Psoas muscle (tissue), 8 donors: ENCODE measurements at places on chromosomes 7 and 10. TPM values are rescaled to one million over a fixed set of nuclear protein-coding genes. Genes with fewer than 3 reads are reported as not detected.
A peak's percentile ranks its signal among the peaks of the same experiment; 100 is the strongest.

The CD36 gene
- total RNA-seq: 662 TPM

The GTF2IRD1 gene
- total RNA-seq: 40.5 TPM

DNA sequence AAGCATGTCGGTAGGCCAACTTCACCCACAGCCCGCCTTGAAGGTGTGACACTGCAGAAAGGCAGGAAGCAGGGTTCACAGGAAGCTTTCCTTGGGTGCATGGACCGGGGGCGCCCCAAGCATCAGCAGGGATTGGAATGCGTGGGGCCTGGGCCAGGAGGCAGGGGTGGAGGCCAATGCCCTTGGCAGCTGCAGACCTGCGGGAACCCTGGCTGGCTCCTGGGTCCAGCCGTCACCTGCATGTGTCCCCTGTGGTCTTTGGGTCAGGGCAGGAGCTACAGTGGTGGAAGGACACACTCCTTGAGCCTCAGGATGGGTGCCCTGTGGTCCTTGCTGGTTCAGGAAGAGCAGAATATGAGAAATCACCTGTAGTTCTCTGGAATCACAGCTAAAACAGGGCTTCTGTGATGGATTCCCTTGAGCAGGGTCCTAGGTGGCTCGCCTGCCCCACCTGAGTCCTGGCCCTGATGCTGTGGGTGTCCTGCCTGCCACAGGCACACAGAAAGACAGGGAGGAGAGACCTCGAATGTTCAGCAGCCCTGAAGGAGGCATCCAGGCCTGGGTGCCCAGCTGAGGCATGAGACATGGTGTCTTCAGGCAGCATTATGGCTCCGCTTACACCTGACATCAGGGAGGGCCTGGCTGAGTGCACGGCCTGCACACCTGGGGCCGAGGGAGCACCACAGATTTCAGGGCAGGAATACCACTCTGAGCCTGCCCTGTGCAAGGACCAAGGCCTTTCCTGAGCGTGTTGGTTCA lies 15.1 kb downstream of the ANTXRL start:
- H3K4me3 ChIP-seq: no peak overlapping the region
- no peaks in the 10 kb centered on the region for H3K27me3 ChIP-seq
- H3K4me1 ChIP-seq: no peaks in the 10 kb centered on the region
- H3K36me3 ChIP-seq: no peaks in the 10 kb centered on the region
- no peak for DNase-seq
- no peak overlapping the region for H3K27ac ChIP-seq

DNA sequence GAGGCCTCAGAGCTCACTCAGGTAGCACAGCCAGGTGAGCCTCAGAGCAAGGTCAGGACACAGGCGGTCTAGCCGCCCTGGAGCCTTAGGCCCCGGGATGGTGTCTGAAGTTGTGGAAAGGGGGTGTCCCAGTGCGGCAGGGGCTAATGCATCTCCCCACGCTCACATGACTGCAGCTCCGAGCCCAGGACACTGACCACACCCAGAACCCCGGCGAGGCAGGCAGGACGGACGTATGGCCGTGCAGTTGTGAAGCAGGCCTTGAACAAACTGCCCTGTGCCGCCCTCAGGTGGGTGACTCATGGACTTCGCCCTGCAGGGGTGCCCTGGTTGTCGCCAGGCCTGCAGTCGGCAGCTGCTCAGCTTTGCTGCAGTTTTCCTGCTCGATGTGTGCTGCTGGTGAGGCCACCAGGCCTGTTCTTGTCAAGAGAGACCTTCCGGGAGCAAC lies 5.0 kb upstream of the PRKAR1B start:
- no peaks in the 10 kb centered on the region for H3K27me3 ChIP-seq
- no peaks in the 10 kb centered on the region for H3K36me3 ChIP-seq
- peaks cover 32% of the 10 kb centered on the region for H3K4me1 ChIP-seq
- H3K4me3 ChIP-seq: no peak overlapping the region
- peak overlapping the region; percentile 87 for H3K27ac ChIP-seq

GRCh38 chr10:44396671-44397191 lies 11.8 kb upstream of the CXCL12 start:
- H3K4me3 ChIP-seq: no peak overlapping the region
- no peak for DNase-seq
- H3K36me3 ChIP-seq: no peaks in the 10 kb centered on the region
- H3K27me3 ChIP-seq: no peaks in the 10 kb centered on the region
- H3K27ac ChIP-seq: no peak overlapping the region

DNA sequence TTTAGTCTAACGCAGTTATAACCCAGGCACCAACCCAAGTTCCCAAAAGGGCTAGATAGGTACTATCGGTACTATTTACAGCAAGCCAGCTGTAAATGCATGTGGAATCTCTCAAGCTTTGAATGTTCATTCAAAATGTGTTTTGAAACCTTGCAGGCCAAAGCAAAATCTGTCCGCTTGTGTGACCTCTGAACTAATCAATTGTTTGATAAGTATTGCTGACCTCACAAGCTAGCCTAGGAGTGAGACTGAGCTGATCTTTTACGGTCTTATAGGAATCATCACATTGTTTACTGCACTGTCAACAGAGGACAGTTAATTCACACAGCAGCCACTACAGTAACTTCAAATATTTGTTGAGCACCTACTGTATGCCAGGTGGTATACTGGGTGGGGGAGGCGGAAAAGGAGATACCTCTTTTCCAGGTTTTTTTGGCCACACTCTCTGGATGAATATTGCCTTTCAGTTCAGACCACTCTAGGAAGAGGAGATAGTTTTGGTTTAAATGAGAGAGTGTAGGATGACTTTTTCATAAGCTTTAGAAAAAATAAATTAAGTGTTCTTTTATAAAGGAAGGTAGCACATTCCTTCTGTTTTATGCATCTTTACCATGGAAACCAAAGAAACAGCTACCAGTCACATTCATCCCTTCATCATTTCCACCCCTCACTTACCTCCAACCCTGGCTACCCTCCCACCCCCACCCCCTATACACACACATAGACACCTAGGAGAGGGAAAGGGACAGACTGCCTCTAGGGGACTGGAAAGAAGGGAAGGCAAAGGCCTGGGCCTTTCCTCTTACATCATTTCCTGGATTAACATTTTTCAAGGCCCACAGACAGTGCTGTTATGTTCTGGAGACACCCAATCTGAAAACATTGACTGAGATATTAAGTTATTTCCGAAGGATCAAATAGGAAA lies 2.4 kb downstream of the PAPSS2 start:
- no peaks in the 10 kb centered on the region for H3K36me3 ChIP-seq
- peak overlapping the region; percentile 67 for H3K4me3 ChIP-seq
- H3K4me1 ChIP-seq: no peaks in the 10 kb centered on the region
